Mucosa of descending colon (tissue), 3 donors: ENCODE measurements at places on chromosomes 12 and 14. TPM values are rescaled to one million over a fixed set of nuclear protein-coding genes. Genes with fewer than 3 reads are reported as not detected.

DNA sequence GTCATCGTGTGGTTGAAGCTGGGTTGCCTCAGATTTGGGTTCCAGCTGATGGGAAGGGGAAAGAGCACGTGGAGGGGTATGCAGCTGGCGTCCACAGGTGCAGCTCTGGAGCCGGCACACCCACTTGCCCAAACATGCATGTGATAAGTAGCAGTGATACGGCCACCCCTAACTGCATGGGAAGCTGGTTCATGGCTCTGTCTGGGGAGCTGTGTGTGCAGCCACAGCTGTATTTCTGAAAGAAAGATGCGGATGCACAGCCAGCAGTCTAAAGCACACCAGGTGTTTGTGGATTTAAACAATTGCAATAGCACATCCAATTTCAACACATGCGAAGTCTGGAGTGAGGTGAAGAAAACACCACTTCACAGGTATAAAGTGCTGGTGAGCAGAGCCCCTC is 181.4 kb downstream of the EFCAB11 start:
- DNase-seq, result no peak

SYNE3 gene
- total RNA-seq, result 13.9 TPM

GRCh38 chr14:99741227-99741976 is 51.8 kb upstream of the EML1 start:
- no peak for DNase-seq

CD163 gene
- total RNA-seq, result 168 TPM

ADGRD1 gene
- total RNA-seq, result 12.9 TPM

- DNase-seq, result no peak
Observed at GRCh38 chr14:34826661-34827060, 48.5 kb downstream of the BAZ1A start.
